ENCODE measurements at places on chromosomes 12 and 14.
A peak's percentile ranks its signal among the peaks of the same experiment; 100 is the strongest.

DNA sequence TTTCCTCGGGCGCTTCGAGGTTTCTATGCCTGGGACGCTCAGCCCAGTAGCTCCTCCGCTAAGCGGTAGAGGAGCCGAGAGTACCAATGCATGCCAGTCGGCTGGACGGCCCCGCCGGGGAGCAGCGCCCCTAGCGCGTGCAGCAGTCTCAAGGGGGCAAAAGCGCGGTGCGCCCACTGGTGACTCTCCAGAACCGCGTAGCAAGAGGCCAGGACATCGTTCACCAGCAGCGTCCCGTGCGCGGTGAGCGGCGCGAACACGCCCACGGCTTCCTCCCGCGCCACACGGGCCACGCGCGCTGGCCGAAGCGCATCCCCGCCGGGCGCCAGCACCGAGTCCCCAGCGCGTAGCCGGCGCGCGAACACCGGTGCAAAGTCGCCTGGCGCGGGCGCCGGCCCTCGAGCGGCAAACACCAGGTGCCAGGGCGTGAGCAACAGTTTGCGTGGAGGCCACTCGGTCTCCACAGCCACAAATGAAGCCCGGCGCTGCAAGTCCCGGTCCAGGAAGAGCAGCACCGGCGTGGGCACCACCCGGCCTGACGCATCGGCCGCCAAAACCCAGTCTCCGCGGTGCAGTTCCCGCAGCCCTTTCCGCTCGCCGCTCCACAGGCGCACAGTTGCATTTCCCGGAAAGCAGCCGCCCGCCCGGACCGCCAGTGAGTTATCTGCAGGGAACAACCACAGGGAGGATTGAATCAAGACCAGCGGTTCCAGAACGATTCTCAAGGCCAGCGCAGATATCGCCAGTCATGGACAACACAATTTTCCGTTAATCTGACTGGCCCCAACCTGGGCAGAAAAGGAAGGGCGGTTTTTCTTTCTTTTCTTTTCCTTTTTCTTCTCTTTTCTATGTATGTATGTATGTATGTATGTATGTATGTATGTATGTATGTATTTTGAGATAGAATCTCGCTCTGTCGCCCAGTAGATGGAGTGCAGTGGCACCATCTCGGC is 4.5 kb downstream of the DHH start:
- DNase-seq, result no peak

DNA sequence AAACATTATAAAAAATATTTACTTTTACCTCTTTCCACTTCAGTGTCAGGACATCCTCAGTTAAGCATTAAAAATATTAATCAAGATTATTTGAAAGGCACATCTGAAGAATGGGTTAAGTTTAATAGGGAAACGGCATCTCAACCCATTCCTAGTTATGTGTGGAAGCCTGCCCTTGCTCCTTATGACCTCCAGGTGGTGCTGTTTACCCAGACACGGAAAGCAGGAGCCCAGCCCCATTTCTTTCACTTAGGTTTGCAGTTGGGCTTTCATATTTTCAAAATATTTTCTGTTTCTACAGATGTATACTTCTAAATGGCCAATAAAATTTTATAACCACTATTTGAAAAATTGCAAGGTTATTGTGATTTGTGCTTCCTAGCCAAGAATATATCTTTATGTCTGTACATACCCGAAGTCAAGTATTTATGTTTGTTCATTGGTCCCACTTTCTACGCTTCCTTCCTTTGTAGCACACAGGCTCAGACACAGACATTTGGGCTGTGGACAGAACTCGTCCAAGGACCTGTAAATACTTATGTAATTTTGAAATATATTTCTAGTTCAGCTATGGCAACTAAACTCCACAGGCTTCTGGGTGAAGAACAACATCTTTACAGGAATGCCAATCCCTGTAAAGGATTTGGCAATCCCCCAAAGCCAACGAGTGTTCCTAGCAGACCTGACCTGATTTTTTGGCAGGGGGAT is 247.1 kb downstream of the AKAP6 start:
- peak; percentile 23 for DNase-seq

GRCh38 chr14:76320486-76320885 is 55.5 kb upstream of the ESRRB start:
- no peak for DNase-seq

DNA sequence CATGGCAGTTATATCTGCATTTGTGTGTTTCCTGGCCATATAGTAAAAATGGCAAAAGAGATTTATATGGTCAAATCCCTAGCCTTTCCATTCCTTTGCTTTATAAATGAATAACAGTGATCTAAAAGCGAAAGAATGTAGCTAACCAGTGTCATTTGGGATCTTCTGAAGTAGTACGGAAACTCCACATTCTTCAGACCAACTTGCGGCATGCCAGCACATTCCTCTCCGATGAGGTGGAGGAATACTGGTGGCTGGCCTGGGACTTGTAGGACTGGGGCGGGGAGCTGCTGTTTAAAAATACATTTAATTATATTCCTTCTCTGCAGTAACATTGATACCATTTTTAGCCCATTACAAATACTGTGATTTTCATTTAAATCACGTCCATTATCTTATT is 85.3 kb downstream of the SAMD4A start:
- DNase-seq, result peak; percentile 96

GRCh38 chr14:75566321-75566720 is 12.1 kb upstream of the FLVCR2 start:
- no peak for DNase-seq

- no peak for DNase-seq
Observed at GRCh38 chr14:87005280-87005679, 987.7 kb downstream of the GALC start.

- no peak for DNase-seq
Observed at GRCh38 chr14:104146651-104147345, 8.4 kb downstream of the KIF26A start.

GRCh38 chr14:100252684-100253083 is 13.7 kb downstream of the YY1 start:
- DNase-seq, result no peak

DNA sequence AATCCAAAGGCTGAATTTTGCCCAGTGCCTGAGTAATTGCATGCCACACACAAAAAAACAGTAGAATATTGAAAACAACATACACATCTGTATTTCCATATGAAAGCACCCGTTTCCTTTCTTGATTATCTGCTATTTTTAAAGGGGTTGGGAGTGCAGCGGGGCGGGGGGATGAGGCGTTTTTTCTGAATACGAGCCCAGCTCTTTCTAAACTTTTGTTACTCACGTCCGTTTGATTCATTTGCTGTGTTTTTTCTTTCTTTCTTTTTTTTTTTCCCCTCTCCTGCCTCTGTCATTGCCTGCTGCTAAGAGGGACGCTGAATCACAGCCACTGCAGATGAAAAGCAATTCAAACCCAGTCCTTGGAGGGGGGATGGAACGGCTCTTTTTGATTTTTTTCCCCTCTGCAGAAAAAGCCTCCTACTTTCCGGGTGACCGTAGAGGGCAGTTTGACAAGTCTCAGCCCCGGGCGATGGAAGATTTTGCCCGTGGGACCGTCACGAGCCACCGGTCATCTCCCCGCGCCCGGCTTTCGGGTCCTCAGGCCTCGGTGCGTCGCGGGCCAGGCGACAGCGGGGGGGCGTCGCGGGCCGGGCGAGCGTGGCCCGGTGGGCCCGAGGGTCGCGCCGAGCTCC is 572 bp upstream of the RASSF8 start:
- DNase-seq, result peak; percentile 36

DNA sequence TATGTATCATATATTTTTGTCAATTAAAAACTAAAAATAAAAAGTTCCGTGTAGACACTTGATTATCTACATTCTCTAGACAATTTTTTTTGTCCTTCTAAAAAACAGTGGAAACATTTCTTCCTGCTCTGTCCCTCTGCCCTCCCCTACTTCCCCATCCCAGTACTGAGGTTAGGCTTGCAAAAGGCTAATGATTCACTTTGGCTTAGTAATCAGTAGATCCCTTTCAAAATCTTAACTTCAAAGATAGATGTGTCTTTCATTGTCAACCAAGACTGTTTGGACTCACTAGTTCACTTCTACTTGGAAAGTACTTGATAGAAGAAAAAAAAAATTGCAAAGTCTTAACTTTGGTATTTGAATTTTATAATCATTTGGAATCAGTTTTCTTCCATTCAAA is 3.8 kb downstream of the SETD3 start:
- DNase-seq, result no peak

GRCh38 chr14:20623798-20624197 is 17.7 kb downstream of the OR6S1 start:
- DNase-seq, result no peak

GRCh38 chr12:26648584-26648983 is 184.4 kb downstream of the ITPR2 start:
- peak; percentile 83 for DNase-seq

- DNase-seq, result no peak
Observed at GRCh38 chr14:94129758-94130414, 482 bp upstream of the IFI27L2 start.

GRCh38 chr14:62118871-62119270 is 356.7 kb downstream of the SNAPC1 start:
- no peak for DNase-seq

GRCh38 chr14:59347915-59348314 is 117.3 kb downstream of the GPR135 start:
- no peak for DNase-seq

DNA sequence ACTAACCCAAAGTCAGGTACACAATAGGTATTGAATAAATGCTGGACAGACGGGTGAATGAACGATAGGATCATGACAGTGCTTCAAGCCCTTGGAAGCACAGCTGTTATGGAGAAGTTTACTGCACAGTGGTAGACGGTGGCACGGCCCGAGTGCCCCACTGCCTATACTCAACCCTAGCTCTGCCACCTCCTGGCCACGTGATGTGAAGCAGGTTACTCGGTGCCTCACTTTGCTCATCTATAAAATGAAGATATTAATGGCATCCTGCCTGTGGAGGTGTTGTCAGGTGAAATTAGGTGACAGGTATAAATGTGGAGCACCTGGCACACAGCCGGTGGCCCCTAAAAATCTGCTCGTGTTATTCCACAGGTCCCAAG is 5.8 kb downstream of the ASB2 start:
- no peak for DNase-seq
